ENCODE measurements at places on chromosomes 1 and 21. TPM values are rescaled to one million over a fixed set of nuclear protein-coding genes. Genes with fewer than 3 reads are reported as not detected.

Gene MFSD2A
- total RNA-seq = 27.6 TPM

Gene PRDM16
- total RNA-seq = 19.8 TPM

Gene MCOLN3
- total RNA-seq = 0.19 TPM

Gene PTPRC
- 11.2 TPM for total RNA-seq

Gene HFM1
- total RNA-seq = 3.7 TPM

Gene EFNA3
- total RNA-seq = 24.4 TPM

Gene FCRLB
- 2.5 TPM for total RNA-seq

Gene LCE1F
- total RNA-seq = not detected

Gene FCRLA
- not detected for total RNA-seq

Gene PATJ
- 23.7 TPM for total RNA-seq

Gene MSH4
- total RNA-seq = 3.2 TPM

Gene TLR5
- total RNA-seq = 3.8 TPM

Gene KMO
- total RNA-seq = 1.4 TPM

Gene MARK1
- 33.8 TPM for total RNA-seq

Gene ST6GALNAC3
- 9.7 TPM for total RNA-seq

Gene GJA4
- 19.4 TPM for total RNA-seq

Gene TOR1AIP1
- total RNA-seq = 39.9 TPM

Gene F5
- total RNA-seq = 1.7 TPM

Gene TBX19
- 1.1 TPM for total RNA-seq

Gene OR2L5
- 6.2 TPM for total RNA-seq

Gene PYHIN1
- total RNA-seq = not detected

Gene NAV1
- total RNA-seq = 76.4 TPM

Gene HOOK1
- total RNA-seq = 34.1 TPM

Gene OR2L8
- total RNA-seq = 10.9 TPM

Gene KRTAP26-1
- not detected for total RNA-seq

Gene KCNE2
- 0.56 TPM for total RNA-seq

Gene DMBX1
- total RNA-seq = not detected

Gene ZNF648
- total RNA-seq = 0.42 TPM

Gene GGPS1
- total RNA-seq = 46.8 TPM

Gene ASTN1
- 90.9 TPM for total RNA-seq

Gene UBE2U
- not detected for total RNA-seq

Gene SNX7
- total RNA-seq = 15.8 TPM

Gene TNNT2
- 21.6 TPM for total RNA-seq

Gene LCE1B
- total RNA-seq = not detected

Gene APCS
- not detected for total RNA-seq

Gene LPAR3
- total RNA-seq = 6.4 TPM

Gene NR0B2
- total RNA-seq = not detected

Gene PDIK1L
- total RNA-seq = 6.9 TPM

Gene NEK2
- not detected for total RNA-seq

Gene CD84
- 10.3 TPM for total RNA-seq

Gene RAB3GAP2
- 76.7 TPM for total RNA-seq

Gene SPATA1
- 1.1 TPM for total RNA-seq

Gene TRAF3IP3
- total RNA-seq = 3.4 TPM

Gene SPRR1B
- not detected for total RNA-seq

Gene FAM76A
- total RNA-seq = 19.9 TPM

Gene TRIM58
- 3.7 TPM for total RNA-seq

Gene EBNA1BP2
- 45.8 TPM for total RNA-seq

Gene OR10Z1
- not detected for total RNA-seq

Gene ITLN2
- total RNA-seq = not detected

All from dorsolateral prefrontal cortex (tissue), 122 donors.